ENCODE measurements at places on chromosomes 5 and 9.

DNA sequence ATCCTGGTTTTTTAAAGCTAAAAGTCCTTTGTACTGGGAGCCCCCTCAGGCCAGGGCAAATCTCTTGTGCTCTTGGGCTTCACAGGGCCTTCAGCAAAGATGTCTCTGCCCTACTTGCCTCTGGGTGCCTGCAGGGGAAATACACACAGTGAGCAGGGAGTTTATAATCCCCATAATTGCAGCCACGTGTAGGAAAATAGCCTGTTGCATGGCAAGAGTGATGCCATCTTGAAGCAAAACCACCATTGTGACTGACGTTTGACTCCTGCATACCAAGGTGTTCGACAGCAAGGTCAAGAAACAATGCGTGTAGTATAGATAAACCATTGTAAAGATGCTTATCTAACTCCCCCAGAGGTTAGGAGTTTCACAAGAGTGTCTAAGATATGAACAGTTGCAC, 11.4 kb upstream of the IL3 start:
- DNase-seq, result no peak

DNA sequence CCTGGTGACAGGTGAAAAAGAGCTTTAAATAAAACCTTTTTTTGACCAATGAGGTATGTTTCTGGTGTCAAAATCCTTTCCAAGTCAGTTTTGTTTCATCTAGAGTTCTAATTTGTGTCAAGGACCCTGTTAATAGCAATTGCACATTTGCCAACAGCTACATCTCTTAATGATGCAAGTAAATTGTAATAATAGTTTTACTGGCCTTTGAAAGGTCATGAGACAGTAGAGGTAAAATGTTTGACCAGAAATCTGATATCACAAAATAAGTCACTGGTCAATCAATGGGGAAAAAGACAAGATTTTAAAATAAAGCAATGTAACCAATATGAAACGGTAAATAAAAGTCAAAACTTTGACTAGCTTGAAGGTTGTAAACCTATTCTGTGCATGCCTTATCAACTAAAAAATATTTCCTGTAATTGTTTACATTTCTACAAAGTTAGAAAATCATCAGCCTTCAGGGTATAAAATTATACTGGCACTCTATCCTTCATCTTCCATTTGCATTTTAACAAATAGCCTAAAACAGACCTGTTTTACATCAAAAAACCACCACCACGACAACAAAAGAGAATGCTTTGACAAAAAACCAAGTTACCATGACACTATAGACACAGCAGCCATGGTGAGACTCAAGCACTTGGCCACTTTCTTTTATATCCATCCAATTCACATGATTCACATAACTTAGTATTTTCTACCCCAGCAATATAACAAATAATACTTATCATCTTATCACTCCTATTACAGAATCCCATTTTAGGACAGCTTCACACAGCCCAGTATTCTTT, 3.0 kb downstream of the NADK2 start:
- no peak for DNase-seq

GRCh38 chr5:103590221-103590620, 27.6 kb upstream of the NUDT12 start:
- no peak for DNase-seq

- DNase-seq, result no peak
Observed at GRCh38 chr5:1409381-1410110, 35.7 kb downstream of the SLC6A3 start.

DNA sequence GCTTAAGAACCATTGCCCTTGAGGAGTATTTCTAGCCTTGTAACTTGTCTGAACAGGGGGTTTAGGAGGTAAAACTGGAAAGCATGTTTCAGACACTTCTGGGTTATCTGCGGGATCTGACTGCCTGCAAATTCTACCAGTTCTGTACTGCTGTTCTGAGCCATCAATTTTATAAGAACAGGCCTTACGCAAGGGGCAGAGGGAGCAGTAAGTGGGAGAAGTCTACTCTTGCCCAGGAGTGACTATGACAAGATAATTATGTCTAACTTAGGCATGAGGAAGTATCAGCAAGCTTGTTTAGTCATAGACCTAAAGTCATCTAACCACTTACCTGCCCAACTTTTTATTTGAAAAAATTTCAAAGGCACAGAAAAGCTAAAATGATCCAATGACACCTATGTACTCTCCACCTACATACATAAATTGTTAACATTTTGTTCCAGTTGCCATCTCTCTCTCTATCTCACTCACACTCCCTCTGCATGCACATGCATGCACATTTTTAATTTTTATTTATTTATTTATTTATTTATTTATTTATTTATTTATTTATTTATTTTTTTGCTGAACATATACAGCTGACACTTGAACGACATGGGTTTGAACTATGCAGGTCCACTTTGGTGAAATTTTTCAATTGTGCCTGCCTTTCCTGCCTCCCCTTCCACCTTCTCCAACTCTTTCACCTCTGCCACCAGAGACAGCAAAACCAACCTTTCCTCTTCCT, 18.4 kb upstream of the DEPDC1B start:
- no peak for DNase-seq

GRCh38 chr9:111622626-111623025, 8.5 kb upstream of the DNAJC25 start:
- no peak for DNase-seq

All from CD8-positive, alpha-beta memory T cell (primary cell).